ENCODE measurements at places on chromosomes 5 and 9. TPM values are rescaled to one million over a fixed set of nuclear protein-coding genes. Genes with fewer than 3 reads are reported as not detected.

CBY3 gene
- not detected for total RNA-seq

- no peak for DNase-seq
Measured at GRCh38 chr9:76600007-76600615, 141.1 kb downstream of the GCNT1 start.

- no peak for DNase-seq
Measured at GRCh38 chr9:12880406-12881015, 105.7 kb downstream of the LURAP1L start.

DNA sequence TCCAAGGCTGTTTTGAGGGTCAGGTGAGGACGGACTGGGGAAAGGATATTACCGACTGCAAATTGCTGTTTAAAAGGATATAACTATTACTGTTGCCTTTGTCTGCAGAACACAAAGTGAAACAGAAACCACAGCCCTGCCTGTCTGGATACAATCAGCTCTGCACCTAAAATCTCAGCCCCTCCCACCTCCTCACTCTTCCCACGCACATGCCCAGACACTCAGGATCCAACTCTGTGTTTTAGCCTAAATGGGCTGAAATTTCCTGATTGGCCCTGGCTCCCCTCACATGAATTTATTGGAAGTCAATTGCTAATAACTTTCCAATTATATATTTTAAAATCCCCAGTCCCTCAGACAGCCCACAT, 176.3 kb upstream of the PPP1R26 start:
- DNase-seq: no peak

- DNase-seq: no peak
Measured at GRCh38 chr9:112354081-112354743, 20.8 kb upstream of the PTBP3 start.

SLIT3 gene
- total RNA-seq: 0.12 TPM

DNA sequence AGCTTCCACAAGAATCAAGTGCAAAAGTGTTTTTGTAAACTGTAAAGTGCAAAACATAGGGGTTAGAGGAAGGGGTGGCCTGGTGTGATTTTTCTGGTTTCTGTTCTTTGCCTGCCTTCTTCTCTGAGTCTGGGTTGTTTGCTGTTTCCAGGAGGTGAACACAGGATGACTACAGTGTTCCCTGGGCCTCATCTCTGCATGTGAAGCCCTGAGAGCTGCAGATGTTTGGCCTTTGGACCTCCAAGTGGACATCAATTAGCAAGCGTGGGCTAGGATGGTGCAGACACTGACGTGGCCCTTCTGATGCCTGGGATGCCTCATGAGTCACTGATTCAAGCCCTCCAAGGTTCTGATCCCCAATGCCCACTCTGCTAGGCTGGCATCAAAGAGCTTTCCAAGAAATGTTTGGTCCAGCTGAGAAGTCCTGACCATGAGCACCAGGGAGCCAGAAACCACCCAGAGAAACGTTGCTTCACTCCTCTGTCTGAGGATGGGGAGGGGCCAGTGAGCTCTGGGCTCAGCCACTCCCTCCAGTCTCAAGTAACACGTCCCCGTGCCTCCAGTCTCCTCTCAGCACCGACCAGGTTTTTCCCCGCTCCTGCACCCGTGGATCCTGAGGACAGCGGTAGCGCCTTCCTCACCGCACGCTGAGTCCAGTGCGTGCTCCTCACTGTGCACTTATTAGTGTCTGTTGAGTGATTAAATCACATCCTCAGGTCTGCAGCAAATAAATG, 7.6 kb downstream of the IL9 start:
- peak; percentile 43 for DNase-seq

DNA sequence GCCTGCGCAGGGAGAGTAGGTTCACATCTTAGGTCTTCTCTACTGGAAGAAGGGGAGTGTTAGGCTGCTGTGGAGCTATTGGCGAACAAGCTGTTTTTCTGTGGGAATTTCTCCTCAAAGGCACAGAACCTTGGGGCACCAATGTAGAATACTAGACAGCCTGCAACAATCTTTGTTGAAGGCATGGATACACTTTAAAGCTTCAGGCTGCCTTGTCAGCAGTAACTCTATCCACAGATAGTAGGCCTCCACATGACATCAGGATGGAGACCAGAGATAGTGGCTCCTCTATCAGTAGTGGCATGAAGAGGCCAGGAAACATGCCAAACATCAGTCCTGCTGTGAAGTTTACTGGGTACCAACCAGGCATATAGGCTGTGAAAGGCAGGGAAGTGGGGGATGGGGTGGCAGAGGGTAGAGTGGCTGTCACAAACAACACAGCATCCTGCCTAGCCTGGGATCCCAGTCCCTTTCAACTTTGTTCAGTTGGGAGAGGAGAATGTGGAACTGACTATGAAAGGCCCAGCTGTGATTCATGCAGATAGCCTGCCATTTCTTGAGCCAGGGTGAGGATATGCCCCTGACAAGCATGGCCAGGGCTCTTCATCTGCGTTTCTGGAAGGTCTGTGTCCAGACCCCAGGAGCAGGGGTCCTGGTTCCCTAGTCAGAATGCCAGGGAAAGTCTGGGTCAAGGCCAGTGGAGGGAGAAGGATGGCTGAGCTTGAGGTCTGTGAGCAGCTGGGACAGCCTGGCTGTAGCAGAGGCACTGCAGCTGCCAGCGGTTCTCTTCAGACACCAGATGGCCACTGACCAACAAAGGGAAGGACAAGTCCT, 1.0 kb upstream of the HK3 start:
- no peak for DNase-seq

GRCh38 chr5:177433658-177434217, 7.3 kb downstream of the GRK6 start:
- DNase-seq: no peak

GLDC gene
- total RNA-seq: 2.9 TPM

CDKN2B-AS1 gene
- total RNA-seq: not detected

GRCh38 chr9:16884952-16885513, 14.6 kb upstream of the BNC2 start:
- peak; percentile 66 for DNase-seq

- DNase-seq: peak; percentile 72
Measured at GRCh38 chr5:15992918-15993317, 186.7 kb downstream of the MARCHF11 start.

CER1 gene
- not detected for total RNA-seq

DNA sequence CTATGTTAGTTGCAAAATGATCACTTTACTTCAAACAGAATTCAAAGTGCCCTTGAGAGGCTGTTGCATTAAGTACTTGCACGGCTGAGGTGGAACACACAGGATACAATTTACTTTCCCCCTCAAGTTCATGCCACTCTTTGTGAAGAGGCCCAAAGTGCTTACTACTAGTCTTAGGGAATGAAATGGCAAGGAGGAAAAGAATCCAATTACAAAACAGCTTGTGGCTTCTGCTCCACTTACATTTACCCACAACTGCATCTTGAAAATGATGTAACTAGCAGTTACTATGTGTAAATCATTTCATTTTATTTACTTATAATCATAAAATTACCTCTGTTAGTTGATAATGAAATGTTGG, 14.6 kb downstream of the FOXD1 start:
- DNase-seq: no peak

HAVCR2 gene
- total RNA-seq: not detected

GMCL2 gene
- not detected for total RNA-seq

DNA sequence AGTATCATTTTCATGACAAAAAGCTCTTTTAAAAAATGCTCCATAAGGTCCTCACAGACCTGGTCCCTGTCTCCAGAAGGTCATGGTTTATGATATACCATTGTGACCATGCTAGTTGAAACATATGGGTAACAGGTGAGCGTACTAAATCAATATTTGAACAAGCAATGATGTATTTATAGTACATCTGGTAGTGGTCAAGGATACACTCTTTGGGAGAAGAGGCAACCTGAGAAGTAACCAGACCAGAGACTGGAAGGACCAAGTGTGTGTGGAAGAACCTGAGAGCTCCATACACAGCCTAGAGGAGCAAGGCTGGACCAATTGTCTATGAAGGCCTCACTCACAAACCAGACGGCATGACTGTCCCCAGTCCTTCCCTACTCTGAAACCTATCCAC, 55.1 kb downstream of the LHFPL2 start:
- DNase-seq: no peak

OR2K2 gene
- not detected for total RNA-seq

- DNase-seq: no peak
Measured at GRCh38 chr9:125428902-125429467, 167.4 kb downstream of the GAPVD1 start.

DNA sequence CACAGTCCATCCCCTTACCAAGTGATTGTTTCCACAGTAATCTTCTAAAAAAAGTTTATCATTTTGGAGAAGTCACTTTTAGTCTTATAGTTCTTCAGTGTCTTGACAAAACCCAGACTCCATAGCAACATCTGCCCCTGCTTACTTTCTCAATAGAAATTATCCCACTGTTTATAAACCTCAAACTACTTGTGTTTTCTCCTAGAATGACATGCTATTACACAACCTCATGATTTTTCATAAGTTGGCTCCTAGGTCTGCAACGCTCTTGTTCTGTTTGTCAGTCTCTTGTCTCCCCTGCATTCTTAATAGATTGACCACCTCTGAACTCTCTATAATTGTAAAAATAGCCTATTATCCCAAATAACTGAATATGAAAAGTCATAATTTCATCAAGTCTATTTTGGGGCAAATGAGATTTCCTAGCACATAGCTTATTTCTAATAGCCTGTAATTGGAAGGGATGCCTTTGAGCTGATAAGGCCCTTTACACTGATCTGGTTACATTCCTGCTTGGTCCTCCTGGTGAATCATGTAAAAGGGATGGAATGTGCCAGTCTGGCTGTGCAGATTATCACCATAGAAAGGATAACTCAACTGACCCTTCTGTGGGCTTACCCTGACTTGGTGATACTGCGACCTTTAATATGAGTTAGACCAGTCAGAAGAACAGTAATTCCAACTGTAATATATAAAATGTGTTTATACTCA, 69.6 kb downstream of the CHSY3 start:
- DNase-seq: peak; percentile 16

CSF1R gene
- 0.84 TPM for total RNA-seq

- no peak for DNase-seq
Measured at GRCh38 chr5:178306430-178307225, 74.0 kb upstream of the PHYKPL start.

GRCh38 chr5:180865981-180866695, 5.1 kb upstream of the ZFP62 start:
- DNase-seq: no peak

PCDHA2 gene
- 0.03 TPM for total RNA-seq
